ENCODE measurements at places on chromosomes 6 and 20.
A peak's percentile ranks its signal among the peaks of the same experiment; 100 is the strongest.

DNA sequence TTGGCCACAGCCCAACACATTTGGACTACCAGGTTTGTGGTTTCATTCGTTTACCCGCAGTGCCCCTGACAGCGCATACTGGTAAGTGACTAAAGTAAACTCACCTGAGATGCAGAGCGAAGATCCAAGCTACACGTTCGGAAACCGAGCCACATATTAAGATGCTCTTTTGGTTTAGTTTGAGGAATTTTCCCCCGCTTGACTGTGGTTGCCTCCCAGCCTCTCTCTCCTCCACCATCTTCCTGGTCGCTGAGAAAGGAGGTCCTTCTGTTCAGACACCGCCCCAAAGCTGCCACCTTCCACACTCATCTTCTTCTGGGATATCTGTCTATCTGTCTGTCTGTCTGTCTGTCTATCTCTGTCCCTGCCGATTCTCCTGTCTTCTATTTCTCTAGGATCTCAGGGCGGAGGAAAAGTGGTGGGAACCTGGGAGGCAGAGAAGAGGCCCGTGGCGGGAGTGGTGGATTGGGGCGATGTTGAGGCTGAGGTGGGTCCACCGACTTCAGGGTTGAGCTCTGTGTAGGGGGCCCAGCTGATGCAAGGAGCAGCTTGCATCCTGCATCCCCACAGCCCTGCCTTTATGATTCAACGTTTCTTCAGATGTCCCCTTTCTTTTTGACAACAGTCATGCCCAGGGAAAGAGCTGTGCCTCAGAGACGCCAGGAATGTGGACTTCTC is 196.9 kb upstream of the ZNF184 start:
- no peak for DNase-seq

- DNase-seq, result no peak
Measured at GRCh38 chr6:117380298-117380697, 45.4 kb downstream of the ROS1 start.

GRCh38 chr20:13009682-13010406 is 1.1 kb downstream of the SPTLC3 start:
- no peak for DNase-seq

GRCh38 chr6:87350516-87350915 is 5.9 kb downstream of the C6orf163 start:
- DNase-seq, result no peak

- DNase-seq, result no peak
Measured at GRCh38 chr6:150813993-150814359, 51.5 kb upstream of the MTHFD1L start.

DNA sequence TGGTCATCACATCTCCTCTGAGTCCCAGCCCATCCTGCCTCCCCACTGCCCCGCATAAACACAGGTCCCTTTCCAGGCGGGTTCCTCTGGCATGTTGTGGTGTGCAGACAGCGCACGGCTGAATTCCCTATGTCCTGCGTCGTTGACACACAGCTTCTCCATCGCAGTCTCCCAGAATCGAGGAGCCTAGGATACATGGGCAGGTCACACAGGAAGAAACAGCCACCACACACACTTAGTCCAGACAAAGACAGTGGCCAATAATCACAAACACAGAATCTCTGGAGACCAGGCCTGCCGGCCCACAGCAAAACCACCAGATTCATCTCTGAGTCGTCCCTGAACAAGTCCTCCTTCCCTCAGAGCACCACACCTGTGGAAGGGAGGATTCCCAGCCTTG is 34.8 kb downstream of the SCML4 start:
- no peak for DNase-seq

DNA sequence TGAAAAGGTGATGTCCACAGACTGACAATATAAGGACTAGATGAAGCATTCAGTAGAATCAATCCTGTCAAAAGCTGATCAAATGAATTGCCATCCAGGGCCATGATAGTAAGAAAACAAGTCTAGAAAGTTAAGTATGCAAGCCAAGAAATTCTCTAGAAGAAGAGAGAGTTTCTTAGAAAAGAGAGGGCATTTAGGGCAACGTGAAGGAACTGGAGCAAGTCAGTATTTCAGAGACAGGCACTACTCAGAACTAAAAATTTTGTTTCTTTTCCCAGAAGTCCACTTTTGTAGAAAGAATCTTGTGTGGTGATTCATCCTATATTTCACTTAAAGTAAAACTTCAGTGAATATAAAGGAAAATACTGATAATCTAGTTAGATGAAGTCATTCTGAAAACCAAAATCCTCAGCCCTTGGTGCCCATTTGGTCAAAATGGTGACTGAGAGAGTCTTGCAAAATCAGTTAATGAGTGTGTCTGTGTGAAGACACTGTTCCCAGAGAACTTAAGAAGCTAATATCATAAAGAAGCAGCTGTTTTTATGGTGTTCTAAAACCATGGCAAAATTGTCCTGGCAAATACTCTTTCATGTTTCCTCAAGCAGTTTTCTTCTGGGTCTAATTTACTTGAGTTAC is 82.2 kb downstream of the COL19A1 start:
- DNase-seq, result no peak

DNA sequence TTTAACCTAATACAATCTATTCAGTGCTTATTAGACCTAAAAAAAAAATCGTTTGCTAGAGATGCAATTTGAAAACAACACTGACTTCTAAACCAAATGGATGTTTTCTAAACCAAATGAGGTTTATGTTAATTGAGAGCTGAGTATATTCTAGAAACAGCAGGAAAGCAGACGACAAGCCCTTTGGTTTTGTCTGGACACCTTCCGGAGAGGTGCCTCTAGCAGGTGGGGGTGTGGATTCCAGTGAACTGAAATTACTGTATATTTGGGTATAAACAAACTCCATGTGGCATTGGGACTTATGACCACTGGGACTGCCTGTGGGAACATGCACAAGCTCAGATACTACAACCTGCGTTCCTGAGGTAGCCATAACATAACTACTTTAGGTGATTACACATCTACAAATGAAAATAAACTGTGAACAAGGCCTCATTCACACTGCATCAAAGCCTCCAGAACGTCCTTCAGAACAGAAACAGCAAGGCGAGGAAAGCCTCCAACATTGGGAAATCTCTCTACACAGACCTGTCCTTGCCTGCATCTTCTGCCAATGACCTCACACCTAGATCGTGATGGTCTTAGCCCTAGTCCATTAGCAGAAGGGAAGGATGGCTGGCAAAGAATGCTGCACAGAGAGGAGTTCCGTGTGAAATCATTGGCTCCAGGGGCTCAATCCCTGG is 206.8 kb upstream of the FOXQ1 start:
- DNase-seq, result no peak

DNA sequence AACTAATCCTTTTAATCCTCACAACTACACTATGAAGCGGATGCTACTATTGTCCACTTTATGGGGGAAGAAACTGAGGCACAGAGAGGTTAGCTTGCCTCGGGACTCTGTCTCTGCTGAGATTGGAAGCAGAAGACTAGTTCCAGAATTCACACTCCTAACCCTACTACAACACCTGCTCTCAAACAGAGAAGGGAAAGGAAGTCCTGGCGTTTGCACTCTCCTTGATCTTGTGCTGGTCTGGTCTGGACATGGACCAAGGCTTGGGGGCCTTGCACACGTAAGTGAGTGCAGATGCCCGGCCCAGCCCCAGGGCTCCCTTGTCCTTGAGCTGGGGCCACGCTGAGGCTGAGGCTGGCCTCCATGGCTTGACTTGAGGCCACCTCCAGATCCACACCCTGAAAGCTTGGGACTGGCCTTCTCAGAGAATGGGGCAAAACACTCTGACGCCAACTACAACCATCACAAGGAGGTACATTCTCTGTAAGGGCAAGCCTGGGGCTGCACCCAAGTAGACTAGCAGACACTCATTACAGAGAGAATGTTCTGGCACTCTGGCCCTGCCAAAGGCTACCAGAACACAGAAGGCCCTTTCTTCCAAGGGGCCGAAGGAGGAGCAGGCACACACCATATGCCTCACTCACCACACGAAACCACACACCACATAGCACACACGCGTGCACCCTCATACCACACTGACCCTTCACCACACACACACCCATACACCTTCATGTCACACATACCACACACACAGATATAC is 33.3 kb upstream of the EZR start:
- DNase-seq, result no peak

DNA sequence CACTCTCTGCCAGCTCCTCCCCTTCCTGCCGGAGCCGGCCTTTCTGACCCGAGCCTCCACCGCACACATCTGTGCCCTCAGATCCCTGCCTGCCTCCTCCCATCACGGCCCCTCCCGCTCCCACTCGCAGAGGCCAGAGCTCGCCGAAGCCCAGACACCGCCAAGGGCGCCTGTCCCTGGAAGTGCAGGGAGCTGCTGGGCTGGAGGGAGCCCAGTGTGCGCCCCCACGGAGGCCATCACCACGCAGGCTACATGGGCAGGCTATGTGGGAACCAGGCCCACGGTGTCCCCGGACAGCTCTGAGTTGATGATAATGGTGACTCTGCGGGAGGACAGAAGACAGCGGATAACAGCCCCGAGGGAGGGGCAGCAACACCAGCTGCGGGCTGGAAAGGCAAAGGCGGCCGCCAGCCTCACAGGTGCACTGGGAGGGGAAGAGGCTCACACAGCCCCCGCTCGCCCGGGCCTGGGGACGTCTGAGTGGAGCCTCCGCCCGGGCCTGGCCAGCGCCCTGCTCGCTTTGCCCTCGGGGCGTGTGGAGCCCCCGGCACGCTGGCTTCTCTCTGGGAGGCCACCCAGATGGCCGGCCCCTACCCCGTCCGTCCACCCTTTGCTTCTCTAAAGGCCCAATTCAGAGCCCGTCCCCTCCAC is 154.9 kb downstream of the DLL1 start:
- DNase-seq, result no peak

DNA sequence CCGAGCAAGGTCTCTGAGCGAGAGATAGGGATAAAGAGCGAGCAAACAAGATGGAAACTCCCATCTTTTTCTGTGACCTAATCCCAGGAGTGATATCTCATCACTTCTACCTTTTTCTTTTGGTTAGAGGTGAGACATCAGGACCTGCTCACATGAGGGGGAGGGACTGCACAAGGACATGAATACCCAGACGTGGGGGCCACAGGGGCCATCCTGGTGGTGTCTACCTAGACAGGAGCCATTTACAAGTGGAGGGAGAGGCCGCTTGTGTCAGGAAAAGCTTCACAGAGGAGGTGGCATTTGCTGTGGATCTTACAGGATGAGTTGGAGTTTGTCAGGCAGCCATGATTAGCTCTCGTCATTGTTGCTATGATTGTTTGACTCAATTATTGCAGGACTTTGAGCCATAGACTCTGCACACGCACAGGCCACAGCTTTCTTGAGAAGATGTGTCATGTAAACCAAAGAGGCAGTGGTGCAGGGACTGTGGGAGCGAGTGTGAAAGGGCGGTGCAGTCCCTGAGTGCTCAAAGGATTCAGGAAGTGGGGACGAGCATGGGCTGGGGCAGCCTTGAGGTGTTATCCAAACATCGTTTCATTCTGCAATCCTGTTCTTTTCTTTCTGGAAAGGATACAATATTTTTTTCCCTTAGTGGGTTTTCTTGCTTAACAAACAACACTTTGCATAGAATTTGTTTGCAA is 7.7 kb downstream of the NPEPL1 start:
- DNase-seq, result no peak

GRCh38 chr6:165664559-165665383 is 1.7 kb upstream of the PDE10A start:
- DNase-seq, result peak; percentile 35

GRCh38 chr20:62437496-62437895 is 10.2 kb upstream of the RBBP8NL start:
- no peak for DNase-seq

GRCh38 chr6:41644297-41644879 is 6.1 kb downstream of the MDFI start:
- peak; percentile 30 for DNase-seq

DNA sequence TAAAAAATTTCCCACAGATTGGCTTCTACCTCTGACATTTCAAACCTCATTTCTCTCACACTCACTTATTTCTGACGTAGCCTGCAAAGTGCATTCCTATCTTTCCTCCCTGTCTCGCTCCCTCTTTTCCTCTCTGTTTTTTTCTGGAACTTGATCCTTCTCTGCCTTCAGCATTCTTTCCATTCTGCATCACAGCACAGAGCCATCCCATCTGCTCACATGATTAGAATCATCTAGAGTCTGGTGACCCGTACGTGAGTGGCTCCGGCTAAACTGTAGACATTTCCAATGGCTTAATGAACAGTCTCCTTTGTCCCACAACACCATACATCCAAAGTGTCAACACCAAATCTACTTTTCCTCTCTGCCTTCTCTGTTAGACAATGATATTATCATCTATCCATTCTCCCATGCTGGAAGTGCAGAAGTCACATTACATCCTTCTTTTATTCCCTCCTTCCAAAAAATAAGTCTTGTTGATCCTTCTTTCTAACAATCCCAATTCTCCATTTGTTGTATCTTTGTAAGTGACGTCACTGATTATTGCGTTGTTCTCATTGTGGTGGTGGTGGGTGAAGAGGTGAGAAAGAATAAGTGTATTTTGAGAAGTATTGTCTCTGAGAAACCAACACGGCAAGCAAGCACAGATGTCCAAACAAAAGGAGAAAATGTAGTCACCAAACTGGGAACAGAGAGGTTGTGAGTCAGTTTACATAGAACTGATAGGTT is 41.6 kb downstream of the OPRM1 start:
- no peak for DNase-seq

DNA sequence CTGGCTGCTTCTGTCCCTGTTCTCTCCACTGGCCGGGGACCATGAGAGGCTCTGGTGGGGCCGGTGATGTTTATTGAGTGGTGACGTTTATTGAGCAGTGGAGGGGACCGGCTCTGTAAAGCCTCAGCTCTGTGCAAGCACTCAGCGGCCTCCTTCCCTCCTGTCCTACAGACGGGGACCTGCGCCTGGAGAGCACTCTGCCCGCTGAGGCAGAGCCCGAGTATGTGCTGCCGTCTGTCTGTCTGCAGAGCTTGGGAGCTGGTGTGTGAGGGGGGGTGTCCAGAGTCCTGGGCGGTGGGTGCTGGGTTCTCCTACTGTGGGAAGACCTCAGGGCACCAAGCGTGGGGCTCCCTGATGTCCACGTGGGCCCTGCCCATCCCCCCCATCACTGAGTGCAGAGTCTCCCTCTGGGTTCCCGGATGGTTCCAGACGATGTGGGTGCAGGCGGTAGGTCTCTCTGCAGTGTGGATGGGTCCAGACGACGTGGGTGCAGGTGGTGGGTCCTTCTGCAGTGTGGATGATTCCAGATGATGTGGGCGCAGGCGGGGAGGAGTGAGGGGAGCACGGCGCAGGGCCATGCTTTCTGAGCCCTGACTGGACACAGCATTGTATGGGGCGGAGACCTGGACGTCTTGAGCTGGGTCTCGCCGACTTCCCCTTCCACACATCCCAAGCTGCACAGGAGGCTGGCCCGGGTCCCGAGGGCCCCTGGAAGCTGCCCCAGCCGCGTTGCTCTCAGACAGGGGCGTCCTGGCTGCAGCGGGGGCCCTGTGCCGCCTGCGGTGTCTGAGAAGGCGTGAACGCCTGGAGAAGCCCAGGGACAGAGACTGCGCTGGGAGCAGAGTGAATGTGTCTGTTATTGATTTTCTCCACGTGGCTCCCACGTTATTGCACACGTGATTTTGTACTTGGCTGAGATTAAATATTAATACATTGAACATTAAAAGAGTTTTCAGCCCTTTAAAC is 14.9 kb upstream of the BHLHE23 start:
- no peak for DNase-seq
